ENCODE measurements at places on chromosomes 6 and 20. TPM values are rescaled to one million over a fixed set of nuclear protein-coding genes. Genes with fewer than 3 reads are reported as not detected.
A peak's percentile ranks its signal among the peaks of the same experiment; 100 is the strongest.

DNA sequence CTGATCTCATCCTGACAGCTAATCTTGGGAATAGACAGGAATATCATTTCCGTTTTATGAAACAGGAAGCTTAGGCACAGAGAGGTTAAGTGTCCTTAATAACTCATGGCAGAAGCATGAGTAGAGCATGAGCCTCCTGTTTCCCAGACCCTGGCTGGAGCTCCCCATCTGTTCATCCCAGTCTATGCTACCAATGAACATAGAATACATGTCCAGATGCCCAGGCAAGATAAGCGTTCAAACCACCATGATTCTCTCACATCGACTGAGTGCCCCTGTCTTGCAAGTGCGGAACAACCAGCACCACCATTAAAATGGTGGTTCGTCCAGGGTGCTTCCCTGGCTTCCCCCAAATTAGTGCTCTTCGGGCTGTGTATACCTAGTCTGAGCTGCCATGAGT, 217.1 kb downstream of the FARS2 start:
- no peak for DNase-seq

GRCh38 chr6:163670336-163670735, 255.8 kb downstream of the QKI start:
- DNase-seq: no peak

DNA sequence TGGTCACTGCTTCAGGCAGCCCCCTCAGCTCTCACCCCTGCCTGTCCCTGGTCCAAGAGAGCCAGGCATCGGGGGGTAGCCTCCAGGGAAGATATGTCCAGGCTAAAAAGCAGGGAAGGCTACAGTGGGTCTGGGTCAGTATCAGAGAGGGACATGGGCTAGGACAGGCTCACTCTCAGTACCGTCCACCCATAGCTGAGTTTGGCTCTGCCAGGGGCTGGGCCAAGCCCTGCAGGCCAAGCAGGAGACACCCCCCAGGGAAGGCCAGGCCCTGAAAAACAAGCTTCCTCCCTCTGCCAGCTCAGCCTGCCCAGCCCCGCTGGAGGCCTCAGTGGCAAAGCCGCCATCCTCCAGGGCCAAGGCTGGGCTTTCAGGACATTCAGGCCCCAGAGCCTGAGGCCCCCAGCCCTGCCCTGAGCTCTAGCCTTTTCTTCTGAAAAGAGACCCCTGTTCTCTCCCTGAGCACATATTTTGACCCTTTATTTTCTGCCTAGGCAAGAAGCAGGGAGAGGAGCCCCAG, 28.6 kb upstream of the TGM2 start:
- no peak for DNase-seq

DNA sequence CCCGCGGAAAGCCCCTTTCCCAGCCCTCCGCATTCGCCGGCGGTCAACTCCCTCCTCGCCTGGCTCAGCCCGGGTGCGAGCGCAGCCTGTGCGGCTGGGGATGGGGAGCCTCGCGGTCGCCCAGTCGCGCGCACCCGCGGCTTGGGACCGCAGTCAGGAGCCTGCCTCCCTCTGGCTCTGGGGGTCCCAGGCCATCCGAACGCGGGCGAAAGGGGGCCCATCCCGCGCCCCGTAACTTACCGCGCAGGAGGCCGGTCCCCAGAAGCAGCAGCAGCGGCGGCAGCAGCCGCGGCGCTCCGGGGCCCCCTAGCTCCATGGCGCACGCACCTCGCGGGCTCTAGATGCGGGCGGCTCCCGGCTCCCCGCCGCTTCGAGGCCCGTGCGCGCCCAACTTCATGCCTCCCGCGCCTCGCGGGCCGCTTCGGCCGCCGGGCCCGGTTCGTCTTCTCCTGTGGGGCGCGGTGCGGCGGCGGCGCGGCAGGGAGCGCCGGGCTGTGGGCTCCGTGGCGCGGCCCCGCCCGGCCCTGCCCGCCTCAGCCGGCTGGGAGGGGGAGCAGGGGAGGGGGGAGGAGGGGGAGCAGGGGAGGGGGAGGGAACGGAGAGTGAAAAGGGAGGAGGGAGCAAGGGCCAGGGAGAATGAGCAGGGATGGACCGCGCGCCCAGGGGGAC, at the start of gene CHRNA4:
Gene CHRNA4, minus strand, starts transcription at position 500 of the 669 bp plus-strand sequence. Its CDS starts 184 bp downstream, at position 316.
- no peak for DNase-seq

- DNase-seq: no peak
These were observed 152.7 kb downstream of the MACROD2 start for GRCh38 chr20:14148042-14148441.

- DNase-seq: no peak
These were observed 22.9 kb downstream of the QKI start for GRCh38 chr6:163437466-163437865.

DNA sequence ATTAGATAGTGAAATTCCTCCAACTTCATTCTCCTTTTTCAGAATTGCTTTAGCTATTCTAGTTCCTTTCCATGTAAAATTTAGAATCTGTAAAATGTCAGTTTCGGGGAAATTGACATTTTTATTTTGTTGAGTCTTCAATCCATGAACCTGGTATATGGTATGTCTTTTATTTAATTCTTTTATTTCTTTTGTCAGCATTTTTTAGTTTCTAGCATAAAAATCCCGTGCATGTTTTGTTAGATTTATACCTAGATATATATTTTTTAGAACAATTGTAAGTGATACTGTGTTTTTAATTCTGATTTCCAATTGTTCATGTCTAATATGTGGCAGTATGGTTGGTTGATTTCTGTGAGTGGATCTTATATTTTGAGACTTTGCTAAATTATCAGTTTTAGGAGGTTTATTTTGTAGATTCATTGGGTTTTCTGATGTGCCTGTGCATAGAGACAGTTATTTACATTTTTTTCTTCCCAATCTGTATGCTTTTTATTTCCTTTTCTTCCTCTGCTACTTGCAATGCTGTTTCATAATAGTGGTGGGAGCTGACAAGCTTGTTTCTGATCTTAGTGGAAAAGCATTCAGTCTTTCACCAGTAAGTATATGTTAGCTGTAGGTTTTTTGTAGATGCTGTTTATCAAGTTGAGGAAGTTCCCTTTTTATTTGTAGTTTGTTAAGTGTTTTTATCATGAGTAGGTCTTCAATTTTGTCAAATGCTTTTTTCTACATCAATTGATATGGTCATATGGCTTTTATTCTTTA, 13.7 kb downstream of the TAB2 start:
- DNase-seq: no peak

GRCh38 chr6:90319044-90319443, 22.4 kb upstream of the BACH2 start:
- DNase-seq: no peak

- peak; percentile 94 for DNase-seq
These were observed 6.5 kb downstream of the IP6K3 start for GRCh38 chr6:33740204-33740608.

The DEFB124 gene
- total RNA-seq: not detected

The MMP24 gene
- total RNA-seq: 0.43 TPM

- peak; percentile 87 for DNase-seq
These were observed 7.3 kb downstream of the VWA7 start for GRCh38 chr6:31769684-31770371.

The MDFI gene
- not detected for total RNA-seq

The BCL2L1 gene
- total RNA-seq: 35.0 TPM

GRCh38 chr20:56361900-56362299, 3.1 kb downstream of the FAM210B start:
- DNase-seq: no peak

GRCh38 chr20:13900496-13900895, 89.9 kb downstream of the SEL1L2 start:
- DNase-seq: no peak

DNA sequence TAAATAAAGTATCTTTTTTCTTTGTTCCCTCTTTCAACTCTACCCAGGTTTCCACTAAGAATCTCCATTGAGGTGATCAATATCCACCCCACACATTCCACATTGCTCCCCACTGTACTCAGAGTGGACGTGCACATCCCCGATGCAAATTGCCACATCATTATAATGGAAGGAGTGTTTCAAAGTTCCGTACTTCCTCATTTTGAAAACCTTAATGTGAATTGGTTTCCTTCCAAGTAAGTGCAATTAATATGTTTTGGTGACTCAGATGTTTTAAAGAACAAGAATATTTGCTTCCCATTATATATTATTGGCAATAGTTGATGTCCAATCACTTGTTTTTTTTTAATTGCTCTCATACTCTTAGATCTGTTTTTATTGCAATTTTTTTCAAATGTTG, 463.6 kb downstream of the HACE1 start:
- DNase-seq: no peak

- DNase-seq: no peak
These were observed 75.7 kb downstream of the ADGRG6 start for GRCh38 chr6:142377497-142377848.

GRCh38 chr20:20897922-20898321, 185.5 kb upstream of the RALGAPA2 start:
- DNase-seq: no peak

The DUSP15 gene
- 0.38 TPM for total RNA-seq

GRCh38 chr6:151699719-151700118, 107.8 kb upstream of the ESR1 start:
- peak; percentile 61 for DNase-seq

The CTCFL gene
- total RNA-seq: 0.15 TPM

The OTOR gene
- total RNA-seq: not detected
